ENCODE measurements at places on chromosomes 7 and 10.
A peak's percentile ranks its signal among the peaks of the same experiment; 100 is the strongest.

GRCh38 chr7:141003172-141004065, 11.3 kb downstream of the MRPS33 start:
- no peak overlapping the region for H3K27ac ChIP-seq
- no peaks in the 10 kb centered on the region for H3K27me3 ChIP-seq
- no peak for DNase-seq
- no peaks in the 10 kb centered on the region for H3K4me1 ChIP-seq
- H3K36me3 ChIP-seq = no peaks in the 10 kb centered on the region

DNA sequence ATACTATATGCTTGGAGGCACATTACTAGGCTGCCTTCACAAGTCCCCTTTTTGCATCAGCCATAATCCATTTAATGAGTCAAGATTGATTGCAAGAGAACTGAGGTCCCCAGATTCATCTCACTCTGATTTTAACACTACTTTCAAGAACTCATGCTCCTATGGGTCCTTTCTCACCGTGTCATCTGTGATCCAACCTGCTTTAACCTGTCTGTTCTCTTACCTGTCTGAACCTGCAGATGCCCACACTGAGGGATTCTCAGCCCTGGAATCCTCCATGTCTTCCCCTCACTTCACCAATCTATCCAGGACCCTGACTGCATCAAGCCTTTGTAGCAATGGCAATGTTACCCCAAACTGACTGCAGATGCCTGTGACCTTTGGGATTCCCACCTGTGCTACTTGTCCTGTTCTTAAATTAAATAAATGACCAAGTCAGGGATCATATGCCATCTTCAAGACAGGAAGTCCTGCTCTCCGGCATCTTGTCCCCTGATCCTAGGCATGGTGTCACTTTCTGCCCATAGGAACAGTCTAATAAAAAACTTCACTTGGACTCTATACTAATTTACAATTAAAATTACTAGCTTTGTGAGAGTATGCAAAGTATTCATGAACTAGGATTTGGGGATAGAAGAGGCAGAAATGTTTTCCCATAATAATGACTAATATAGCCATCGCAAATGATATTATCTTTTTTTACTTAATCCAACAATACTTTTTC, 25.9 kb upstream of the GOT1 start:
- no peaks in the 10 kb centered on the region for H3K36me3 ChIP-seq
- H3K27ac ChIP-seq = no peak overlapping the region
- no peak overlapping the region for H3K4me3 ChIP-seq
- H3K27me3 ChIP-seq = no peaks in the 10 kb centered on the region
- H3K4me1 ChIP-seq = no peaks in the 10 kb centered on the region

DNA sequence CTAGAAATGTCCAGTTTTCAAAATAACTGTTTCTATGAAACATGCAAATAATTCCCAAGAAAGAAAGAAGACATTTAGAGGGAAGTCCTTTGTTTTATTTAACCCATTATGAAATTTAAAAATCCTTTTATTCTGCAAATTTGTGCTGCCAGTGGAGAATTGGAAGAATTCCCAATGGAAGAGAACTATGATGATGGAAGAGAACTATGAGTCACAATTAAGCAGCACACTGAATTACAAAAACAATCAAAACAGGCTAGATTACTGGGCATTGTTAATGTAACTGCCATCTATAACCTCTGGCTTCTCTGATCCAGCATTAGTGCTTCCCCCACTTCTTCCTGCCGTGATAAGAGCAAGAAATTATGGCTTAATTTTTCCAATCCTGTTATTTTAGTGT, 126.2 kb upstream of the FEZF1 start:
- DNase-seq = no peak
- no peaks in the 10 kb centered on the region for H3K36me3 ChIP-seq
- H3K27ac ChIP-seq = no peak overlapping the region

DNA sequence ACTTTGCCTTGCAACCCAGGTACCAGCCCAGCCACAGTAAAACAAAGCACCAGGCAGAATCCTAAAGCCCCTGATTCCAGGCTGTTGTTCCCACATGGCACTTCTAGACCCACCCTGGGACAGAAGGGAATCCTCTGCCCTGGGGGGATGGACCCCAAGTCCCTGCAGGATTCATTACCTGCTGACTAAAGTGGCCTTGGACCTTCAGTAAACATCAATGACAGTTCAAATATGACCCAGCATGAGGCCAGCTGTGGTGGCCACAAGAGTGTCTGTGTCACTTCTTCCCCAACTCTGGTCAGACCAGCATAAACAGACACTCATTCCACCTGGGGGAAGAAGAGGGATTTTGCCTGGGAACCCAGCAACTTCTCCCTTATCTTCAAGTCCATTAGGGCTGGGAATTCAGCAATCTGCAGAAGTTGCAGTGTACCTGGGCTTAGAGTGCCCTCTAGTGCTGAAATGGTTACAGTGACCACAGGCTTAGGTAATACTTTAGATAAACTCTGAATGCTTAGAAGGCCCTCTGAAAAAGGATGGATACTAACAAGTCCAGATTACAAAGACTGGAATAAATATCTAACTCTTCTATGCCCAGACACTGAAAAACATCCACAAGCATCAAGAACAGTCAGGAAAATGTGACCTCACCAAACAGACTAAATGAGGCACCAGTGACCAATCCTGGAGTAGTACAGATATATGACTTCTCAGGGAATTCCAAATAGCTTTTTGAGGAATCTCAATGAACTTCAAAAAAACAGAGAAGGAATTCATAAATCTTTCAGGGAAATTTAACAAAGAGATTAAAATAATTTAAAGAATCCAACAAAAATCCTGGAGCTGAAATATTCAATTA, 108.5 kb upstream of the TMEM168 start:
- H3K36me3 ChIP-seq = no peaks in the 10 kb centered on the region
- H3K4me1 ChIP-seq = no peaks in the 10 kb centered on the region
- DNase-seq = peak; percentile 4
- no peak overlapping the region for H3K27ac ChIP-seq
- no peaks in the 10 kb centered on the region for H3K27me3 ChIP-seq

GRCh38 chr7:2159176-2159520, 73.6 kb downstream of the MAD1L1 start:
- no peaks in the 10 kb centered on the region for H3K27me3 ChIP-seq
- no peaks in the 10 kb centered on the region for H3K4me1 ChIP-seq
- H3K27ac ChIP-seq = no peak overlapping the region
- no peaks in the 10 kb centered on the region for H3K36me3 ChIP-seq
- no peak overlapping the region for H3K4me3 ChIP-seq

GRCh38 chr7:3201937-3202710, 98.9 kb upstream of the SDK1 start:
- no peak for DNase-seq
- H3K27me3 ChIP-seq = no peaks in the 10 kb centered on the region
- H3K36me3 ChIP-seq = no peaks in the 10 kb centered on the region
- no peaks in the 10 kb centered on the region for H3K4me1 ChIP-seq
- no peak overlapping the region for H3K4me3 ChIP-seq

DNA sequence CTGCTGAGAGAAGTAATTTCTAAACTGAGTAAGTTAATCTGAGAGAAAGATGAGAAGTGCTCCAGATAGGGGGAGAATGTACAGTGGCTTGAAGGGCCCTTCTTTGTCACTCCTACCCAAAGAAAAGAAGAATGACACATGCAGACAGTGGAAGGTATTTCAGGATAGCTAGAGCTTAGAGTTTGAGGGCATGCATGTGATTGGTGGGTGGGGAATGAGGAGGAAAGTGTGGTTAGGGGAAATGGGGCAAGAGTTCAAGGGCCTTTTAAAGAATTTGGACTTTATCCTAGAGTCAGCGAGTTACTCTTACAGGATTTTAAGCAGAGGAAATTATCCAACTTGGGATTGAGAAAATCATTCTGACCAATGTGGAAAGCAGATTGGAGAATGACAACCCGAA, 50.0 kb downstream of the ANLN start:
- H3K4me3 ChIP-seq = no peak overlapping the region
- no peaks in the 10 kb centered on the region for H3K27me3 ChIP-seq
- no peaks in the 10 kb centered on the region for H3K4me1 ChIP-seq
- no peak overlapping the region for H3K27ac ChIP-seq

- H3K27me3 ChIP-seq = no peaks in the 10 kb centered on the region
- H3K36me3 ChIP-seq = no peaks in the 10 kb centered on the region
- H3K27ac ChIP-seq = peak overlapping the region; percentile 98
- DNase-seq = peak; percentile 89
- H3K4me3 ChIP-seq = peak overlapping the region; percentile 65
Observed at GRCh38 chr10:35194906-35195305, 68.3 kb downstream of the CREM start.

DNA sequence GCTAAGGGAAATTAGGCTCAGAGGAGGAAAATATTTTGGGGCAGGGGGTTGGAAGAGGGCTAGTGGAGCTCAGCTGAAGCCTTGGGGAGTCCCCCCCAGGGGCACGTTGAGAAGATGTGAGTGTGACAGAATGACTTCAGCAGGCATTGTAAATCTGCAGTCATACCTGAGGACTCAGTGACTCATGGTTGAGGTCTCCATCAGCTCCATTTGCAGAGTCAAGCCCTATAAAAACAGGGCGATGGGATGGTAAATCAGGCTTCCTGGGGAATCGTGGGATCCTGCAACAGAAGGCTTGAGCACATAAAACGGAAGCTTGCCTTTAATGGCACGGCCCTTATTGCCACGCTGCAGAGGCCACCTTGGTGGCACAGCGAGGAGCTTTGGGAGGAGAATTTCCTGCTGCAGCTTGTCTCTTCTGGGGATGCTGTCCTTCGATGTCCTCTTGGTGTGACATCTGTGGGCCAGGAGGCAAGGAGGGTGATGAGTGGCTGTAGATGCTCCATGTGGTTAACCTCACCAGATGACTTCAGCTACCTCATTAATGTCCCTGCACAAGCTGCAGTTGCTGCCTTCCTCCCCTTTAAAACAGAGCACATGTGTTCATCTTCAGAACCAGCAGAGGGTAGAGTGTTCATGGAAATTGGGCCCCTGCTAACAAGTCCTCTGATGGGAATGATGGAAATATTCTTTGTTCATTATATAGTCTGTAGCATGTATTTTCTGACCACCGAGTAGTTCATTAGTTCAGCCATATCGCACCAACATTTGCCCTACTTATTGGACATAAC, 285.9 kb downstream of the LRMDA start:
- no peak for DNase-seq
- H3K27ac ChIP-seq = no peak overlapping the region
- no peak overlapping the region for H3K4me3 ChIP-seq
- H3K27me3 ChIP-seq = no peaks in the 10 kb centered on the region
- H3K36me3 ChIP-seq = no peaks in the 10 kb centered on the region

- H3K27me3 ChIP-seq = no peaks in the 10 kb centered on the region
- no peaks in the 10 kb centered on the region for H3K4me1 ChIP-seq
- no peaks in the 10 kb centered on the region for H3K36me3 ChIP-seq
- H3K4me3 ChIP-seq = no peak overlapping the region
Observed at GRCh38 chr10:24706479-24707118, 17.1 kb downstream of the ARHGAP21 start.

- H3K27ac ChIP-seq = no peak overlapping the region
- DNase-seq = no peak
- no peaks in the 10 kb centered on the region for H3K4me1 ChIP-seq
- peaks cover 4% of the 10 kb centered on the region for H3K36me3 ChIP-seq
- H3K4me3 ChIP-seq = no peak overlapping the region
Observed at GRCh38 chr7:17815318-17815717, 125.0 kb downstream of the SNX13 start.

GRCh38 chr10:17006631-17007417, 122.8 kb downstream of the CUBN start:
- H3K36me3 ChIP-seq = no peaks in the 10 kb centered on the region
- H3K4me3 ChIP-seq = no peak overlapping the region
- H3K27ac ChIP-seq = peak overlapping the region; percentile 38
- DNase-seq = no peak
- no peaks in the 10 kb centered on the region for H3K27me3 ChIP-seq

DNA sequence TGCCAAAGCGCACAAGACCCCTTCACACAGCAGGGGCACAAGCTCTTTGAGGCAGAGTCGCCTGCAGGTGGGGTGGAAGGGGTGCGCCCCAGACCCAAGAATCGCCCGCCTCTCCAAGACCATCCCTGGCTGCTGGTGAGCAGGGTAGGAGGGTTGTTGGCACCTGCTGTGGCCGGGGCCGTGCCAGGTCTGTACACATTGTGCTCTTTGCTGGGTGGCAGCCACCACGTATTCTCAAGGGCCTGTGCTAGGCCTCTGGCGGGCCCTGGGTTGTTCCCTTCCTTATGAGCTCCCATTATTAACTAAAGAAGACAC, 84.4 kb downstream of the LHPP start:
- H3K36me3 ChIP-seq = no peaks in the 10 kb centered on the region
- peaks cover 17% of the 10 kb centered on the region for H3K4me1 ChIP-seq

- H3K27me3 ChIP-seq = no peaks in the 10 kb centered on the region
- no peaks in the 10 kb centered on the region for H3K36me3 ChIP-seq
- no peak overlapping the region for H3K27ac ChIP-seq
- DNase-seq = no peak
Observed at GRCh38 chr10:80211786-80212185, 6.4 kb upstream of the ANXA11 start.

DNA sequence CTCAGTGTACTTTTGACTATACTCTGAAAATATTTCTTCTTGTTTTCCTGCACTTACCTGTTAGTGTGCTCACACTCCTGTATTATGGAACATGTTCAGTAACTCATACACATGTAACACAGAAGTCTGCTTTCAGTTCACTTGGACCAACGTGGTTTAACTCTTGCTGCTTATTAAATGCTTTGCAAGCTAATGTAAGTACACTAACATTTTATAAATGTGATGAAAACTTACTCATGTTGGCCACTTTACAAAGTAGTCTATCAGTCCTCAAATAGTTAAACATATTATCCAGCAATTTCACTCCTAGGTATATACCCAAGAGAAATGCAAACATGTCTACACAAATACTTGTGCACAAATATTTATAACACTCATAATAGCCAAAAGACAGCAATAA, 98.4 kb downstream of the UBE2H start:
- no peak overlapping the region for H3K4me3 ChIP-seq
- peaks cover 3% of the 10 kb centered on the region for H3K36me3 ChIP-seq
- DNase-seq = no peak
- no peaks in the 10 kb centered on the region for H3K27me3 ChIP-seq

DNA sequence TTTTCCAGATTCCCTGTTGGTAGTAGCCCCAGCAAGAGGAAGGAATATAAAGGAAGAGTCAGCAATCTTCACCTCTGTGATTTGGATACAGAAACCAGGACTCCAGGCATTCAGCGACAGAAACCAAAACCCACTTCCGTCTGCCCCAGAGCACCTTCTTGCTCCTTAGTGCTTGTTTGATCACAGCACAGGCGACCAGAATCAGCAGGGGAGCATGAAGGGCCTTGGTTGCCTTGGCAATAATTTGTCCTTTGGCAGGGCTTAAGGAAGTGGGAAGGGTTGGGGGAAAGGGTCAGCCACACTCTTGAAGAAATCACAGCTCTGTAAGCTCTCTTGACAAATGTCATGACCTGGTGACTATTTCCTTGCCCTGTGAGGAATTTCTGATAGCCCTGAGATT, 379.6 kb downstream of the OTUD1 start:
- no peaks in the 10 kb centered on the region for H3K27me3 ChIP-seq
- no peak overlapping the region for H3K27ac ChIP-seq
- H3K4me1 ChIP-seq = no peaks in the 10 kb centered on the region

Data from naive thymus-derived CD4-positive, alpha-beta T cell (primary cell).